ENCODE measurements at places on chromosomes 3 and 15. TPM values are rescaled to one million over a fixed set of nuclear protein-coding genes. Genes with fewer than 3 reads are reported as not detected.
A peak's percentile ranks its signal among the peaks of the same experiment; 100 is the strongest.

DNA sequence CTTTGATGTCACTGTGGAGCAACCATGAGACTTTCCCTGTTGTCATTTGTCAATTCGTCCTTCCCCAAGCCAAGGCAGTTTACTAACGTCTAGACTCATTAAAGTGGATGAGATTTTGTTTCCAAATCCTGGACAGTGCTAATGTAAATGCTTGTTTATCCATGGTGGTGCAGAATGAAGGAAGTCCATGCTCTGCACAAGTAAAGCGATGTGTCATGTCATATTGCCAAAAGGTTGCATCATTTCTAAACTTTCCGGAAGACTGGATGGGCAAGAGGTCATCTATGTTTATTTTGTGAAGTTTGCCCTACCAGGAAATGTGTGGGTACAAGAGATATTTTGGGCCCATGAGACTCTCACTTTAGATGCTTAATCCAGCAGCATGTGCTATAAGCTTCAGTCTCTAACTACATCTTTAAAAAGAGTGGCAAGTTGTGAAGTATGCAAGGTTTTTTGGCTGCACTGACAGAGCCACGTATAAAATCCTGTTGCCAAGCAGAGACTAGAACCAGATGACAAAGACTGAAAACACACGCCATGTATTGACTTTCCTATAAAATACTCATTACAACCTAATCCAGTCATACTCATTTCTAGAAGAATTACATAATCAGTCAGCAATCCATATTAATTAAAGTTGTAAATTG lies 72.1 kb upstream of the FNDC3B start:
- no peak for DNase-seq

- DNase-seq, result no peak
Measured at GRCh38 chr15:75924576-75924975, 20.9 kb downstream of the FBXO22 start.

- DNase-seq, result no peak
Measured at GRCh38 chr3:32428092-32429068, 36.7 kb downstream of the CMTM7 start.

- DNase-seq, result no peak
Measured at GRCh38 chr15:92610101-92610520, 45.5 kb downstream of the FAM174B start.

DNA sequence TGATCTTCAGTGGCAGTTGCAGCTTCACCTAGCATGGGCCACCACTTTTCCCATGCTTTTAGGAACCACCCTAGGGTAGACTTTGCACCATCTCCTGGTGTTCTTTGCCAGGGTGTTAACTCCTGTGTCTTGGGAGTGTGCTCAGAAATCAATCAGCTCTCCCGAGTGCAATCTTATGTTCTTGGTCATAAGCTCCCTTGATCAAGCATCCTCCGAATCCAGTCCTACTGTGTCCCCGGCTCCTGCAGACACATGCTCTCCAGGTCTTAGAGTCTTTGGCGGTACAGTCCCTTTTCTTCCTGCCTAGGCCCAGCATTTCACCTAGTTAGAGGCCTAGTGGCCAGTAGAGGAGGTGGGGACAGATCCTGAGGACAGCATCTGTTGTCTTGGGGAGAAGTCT lies 74.7 kb upstream of the SYN2 start:
- DNase-seq, result no peak

GRCh38 chr3:51873876-51874275 lies 1.5 kb downstream of the IQCF5 start:
- no peak for DNase-seq

DNA sequence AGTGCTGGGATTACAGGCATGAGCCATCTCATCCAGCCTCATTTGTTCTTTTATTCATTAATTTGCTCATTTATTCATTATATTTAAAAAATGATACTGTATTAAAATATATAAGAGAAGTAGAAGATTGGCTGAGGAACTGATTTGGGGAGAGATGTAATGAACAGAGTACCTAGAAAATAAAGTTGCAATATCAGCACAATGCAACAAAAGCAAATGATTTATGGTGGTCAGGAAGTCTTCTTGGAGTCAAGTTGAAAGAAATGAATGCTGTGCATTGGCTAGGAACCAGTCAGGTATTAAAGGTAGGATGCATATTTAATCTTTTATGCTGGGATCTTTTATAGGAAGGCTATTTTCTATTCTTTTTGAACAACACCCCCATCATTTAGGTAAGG lies 152.2 kb downstream of the C3orf38 start:
- no peak for DNase-seq

DNA sequence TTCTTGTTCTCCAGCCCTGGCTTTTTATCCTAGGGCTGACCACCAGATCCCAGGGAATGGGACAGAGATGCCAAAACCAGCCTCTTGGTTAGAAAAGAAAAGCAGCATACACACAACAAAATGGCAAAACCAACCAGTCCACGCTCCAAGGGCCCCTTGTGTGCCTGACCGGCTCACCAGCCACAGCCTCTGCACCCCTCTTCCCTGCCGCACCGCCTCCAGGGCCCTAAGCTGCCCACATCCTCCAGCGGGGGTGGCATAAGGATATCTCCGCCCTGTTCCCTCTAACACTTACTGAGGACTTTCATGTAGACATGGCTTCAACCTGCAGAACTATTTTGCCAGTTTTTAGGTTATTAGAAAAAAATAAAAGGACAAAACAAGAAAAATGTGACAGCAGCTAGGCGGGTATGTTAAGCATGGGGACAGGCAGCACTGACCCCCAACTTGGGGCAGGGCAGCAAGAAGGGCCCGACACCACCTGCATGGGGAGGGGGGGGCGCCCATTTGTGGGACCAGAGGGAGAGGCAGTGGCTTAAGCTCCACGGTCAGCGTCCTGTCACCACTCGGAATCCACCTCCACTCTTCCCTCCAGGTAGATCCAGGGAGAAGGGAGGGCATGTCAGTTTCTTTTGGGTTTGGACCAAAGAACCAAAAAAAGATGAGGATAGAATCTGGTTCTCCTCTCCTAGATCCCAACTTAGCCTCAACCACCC lies 49.1 kb downstream of the DHX30 start:
- no peak for DNase-seq

GRCh38 chr3:68919000-68919399 lies 13.3 kb downstream of the TAFA4 start:
- no peak for DNase-seq

DNA sequence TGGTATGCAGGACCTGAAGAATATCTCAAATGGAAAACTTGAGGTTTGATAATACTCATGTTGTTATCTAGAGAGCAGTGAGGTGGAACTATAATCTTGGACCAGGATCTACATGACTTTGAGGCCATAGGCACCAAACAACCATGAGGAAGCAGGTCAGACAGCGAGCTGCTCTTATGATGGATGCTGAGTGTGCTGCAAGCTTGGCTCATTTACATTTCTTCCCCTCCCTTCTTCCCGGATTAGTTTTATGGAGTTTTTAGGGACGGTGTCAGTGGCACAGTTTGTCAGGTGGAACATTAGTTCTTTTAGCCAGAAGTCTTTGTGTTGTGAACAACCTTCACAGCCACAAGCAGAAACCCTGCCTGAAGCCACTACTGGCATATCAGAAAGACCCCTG lies 8.0 kb upstream of the MYZAP start:
- no peak for DNase-seq

GRCh38 chr15:31326875-31327668 lies 437 bp downstream of the KLF13 start:
- peak; percentile 92 for DNase-seq

DNA sequence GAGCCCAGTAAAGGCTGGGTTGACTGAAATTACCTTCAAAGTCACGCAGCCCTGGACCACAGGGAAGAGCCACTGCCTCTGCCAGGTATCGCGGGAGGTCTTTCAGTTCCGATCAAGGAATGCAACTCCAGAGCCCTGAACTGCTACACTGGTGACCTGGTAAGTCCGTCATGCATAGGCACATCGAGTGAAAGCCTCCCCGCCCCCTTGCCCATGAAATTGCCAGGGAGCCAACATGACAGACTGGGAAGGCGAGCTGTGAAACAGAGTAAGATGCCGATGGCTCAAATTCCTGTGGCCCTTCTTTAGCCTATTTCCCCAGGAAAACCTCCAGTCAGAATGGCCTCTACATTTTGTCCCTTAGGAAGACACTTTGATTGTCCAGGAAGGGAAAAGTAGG lies 2.3 kb upstream of the GP5 start:
- DNase-seq, result no peak

DNA sequence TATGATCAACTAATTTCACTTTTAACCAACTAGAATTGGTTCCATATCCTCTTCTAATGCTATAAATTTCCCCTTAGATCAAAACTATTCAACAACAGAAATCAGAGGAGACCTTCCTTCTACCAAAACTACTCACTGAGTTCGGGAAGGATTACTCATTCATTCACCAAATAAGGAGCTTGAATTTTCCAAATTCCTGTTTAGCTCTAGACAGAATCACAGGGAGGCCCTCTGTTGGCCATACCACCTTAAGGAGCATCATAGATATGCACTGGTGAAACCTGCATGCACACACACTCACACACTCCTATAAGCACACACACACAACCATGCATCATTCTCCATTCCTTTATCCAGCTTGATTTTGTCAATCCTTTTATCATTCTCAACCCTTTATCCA lies 49.0 kb downstream of the SUCLG2 start:
- DNase-seq, result no peak

DNA sequence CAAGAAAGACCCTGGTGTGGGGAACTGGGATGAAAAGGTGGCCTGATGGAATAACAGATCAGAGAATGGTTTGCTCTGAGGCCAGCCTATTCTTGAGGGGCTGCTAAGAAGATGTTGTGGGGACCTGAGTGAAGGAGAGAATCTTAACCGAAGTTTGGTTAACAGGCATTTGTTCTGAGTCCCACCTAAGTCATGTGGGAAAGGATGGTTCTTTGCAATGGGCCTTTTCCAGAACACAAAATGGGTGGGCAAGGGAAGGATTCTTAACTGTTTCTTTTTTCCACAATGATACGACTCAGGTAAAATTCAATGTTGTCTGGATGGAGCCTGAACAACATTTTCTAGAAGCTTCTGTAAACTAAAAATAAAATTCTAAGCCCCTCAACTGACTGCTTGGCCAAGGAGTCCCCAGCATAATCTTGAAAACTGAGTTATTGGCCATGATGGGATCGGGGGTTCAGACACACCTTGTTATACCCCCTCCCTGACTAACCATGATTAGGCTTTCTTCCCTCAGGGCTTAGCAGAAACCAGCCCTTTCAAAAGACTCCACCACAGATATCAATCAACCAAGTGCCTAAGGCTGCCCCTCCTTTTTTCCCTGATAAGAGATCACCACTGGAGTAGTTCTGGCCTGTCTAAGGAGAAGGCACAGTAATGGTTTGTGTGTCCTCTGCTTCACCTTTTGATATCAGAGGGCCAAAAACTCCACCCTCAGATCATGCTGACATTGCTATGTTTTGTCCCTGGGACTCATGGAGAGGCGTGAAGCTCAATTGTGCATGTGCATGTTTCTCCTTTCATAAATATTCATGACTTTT lies 30.1 kb downstream of the SCN11A start:
- DNase-seq, result no peak

DNA sequence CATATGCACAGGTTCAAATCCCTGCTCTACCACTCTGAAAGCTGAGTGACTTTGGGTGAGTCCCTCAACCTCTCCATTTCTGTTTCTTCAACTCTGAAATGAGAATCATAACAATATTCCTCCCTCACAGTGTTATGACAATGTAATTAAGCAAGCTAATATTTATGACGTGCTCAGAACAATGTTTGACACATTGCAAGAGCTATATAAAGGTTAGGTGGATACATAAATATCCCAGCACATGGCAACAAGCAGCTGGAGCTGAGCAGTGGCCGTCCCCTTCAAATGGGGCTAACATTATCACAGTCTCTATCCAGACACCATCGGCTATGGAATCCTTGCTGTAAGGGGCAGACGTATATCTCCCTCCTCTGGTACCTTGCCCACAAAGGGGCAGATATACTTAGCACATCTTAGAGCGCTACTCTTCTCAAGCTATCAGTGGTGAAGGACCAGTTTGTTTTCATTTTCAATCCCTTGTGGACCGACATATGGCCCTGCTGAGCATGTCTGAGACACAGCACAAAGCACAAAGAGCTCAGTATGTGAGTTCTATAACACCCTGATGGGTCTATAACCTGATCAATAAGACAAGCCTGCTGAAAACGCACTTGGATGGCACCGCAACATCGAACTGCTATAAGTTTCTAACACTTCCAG lies 80.9 kb downstream of the PRICKLE2 start:
- DNase-seq, result no peak

- no peak for DNase-seq
Measured at GRCh38 chr3:169836078-169836941, 23.6 kb upstream of the LRRC34 start.

GRCh38 chr3:134282659-134283047 lies 32.0 kb upstream of the RYK start:
- DNase-seq, result no peak

- peak; percentile 37 for DNase-seq
Measured at GRCh38 chr15:74428970-74429780, 4.6 kb downstream of the SEMA7A start.

DNA sequence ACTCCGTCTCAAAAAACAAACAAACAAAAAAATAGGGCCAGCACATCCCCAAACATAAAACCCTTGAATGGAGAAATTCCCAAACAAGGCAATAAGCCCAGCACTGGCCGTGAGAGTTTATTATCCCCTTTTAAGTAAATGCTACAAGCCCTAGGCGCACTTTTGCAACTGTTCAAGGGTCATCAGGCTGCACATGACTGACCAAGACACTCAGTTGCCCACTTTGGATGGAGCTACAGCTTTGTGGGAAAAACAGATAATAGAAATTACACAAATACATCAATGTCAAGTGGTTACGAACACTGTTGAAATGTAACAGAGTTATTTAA lies 33.7 kb upstream of the ZNF445 start:
- no peak for DNase-seq

GRCh38 chr15:58584789-58585461 lies 153.1 kb downstream of the LIPC start:
- no peak for DNase-seq

DNA sequence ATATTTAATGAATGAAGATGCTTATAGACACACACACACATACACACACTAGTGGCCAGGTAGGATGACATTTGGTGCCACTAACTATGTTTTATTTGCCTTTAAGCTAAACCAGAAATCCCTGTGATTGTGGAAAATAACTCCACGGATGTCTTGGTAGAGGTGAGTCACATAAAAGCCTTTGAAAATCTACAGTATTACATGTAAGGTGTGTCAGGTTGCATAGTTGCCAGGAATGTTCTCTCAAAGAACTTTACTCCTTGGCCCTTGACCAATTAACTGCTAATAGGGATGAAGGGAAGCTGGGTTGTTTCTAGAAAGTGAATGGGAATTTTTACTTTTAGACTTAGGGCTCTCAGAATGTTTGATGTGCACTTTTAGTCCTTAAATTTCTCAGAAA lies 9.9 kb downstream of the ZBED2 start:
- no peak for DNase-seq

- no peak for DNase-seq
Measured at GRCh38 chr15:92733934-92734521, 78.5 kb upstream of the FAM174B start.

RTP1 gene
- total RNA-seq, result not detected

CELSR3 gene
- 0.38 TPM for total RNA-seq

CCRL2 gene
- total RNA-seq, result 1.2 TPM

TXNRD3 gene
- total RNA-seq, result 3.5 TPM

SLC22A13 gene
- total RNA-seq, result not detected

TNNC1 gene
- 9,051 TPM for total RNA-seq

PRICKLE2 gene
- 7.7 TPM for total RNA-seq

P2RY14 gene
- 3.9 TPM for total RNA-seq

CCDC9B gene
- 162 TPM for total RNA-seq

ZCWPW2 gene
- 2.0 TPM for total RNA-seq

CFAP92 gene
- 0.49 TPM for total RNA-seq

DNASE1L3 gene
- total RNA-seq, result 2.1 TPM

GPR87 gene
- not detected for total RNA-seq

IFT57 gene
- total RNA-seq, result 27.6 TPM

SCN11A gene
- total RNA-seq, result 0.08 TPM
